Activated T-cell treated with anti-CD3 and anti-CD28 coated beads, Interleukin-2, amount 50 U/mL, for 24 hours (primary cell): ENCODE measurements at places on chromosomes 4 and X.

- H3K27me3 ChIP-seq: no peaks in the 10 kb centered on the region
- H3K27ac ChIP-seq: no peak overlapping the region
- H3K36me3 ChIP-seq: no peaks in the 10 kb centered on the region
- no peak for DNase-seq
- H3K4me3 ChIP-seq: no peak overlapping the region
Observed at GRCh38 chr4:73674451-73674919, 54.2 kb upstream of the RASSF6 start.

DNA sequence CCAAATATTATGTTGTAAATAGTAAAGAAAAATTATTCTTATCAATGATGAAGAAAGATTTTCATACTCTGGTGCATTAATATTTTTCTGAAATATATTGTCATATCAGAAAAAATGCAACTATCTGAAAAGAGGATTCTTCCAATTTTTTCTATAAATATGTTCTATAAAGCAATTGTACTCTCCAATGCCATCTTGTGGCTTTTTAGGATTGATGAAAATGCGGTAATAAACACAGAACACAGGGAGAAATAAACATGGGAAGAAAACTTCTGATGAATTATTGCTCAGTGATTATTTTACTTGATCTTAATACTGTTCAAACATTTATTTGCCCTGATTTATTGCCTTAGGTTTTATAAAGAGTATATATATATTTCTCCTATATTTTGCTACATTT lies 215.4 kb downstream of the IL1RAPL1 start:
- H3K4me3 ChIP-seq: no peak overlapping the region
- no peaks in the 10 kb centered on the region for H3K4me1 ChIP-seq
- peaks cover 3% of the 10 kb centered on the region for H3K27me3 ChIP-seq
- H3K27ac ChIP-seq: no peak overlapping the region
- no peak for DNase-seq

- no peaks in the 10 kb centered on the region for H3K36me3 ChIP-seq
- no peaks in the 10 kb centered on the region for H3K4me1 ChIP-seq
- H3K27me3 ChIP-seq: peaks cover 40% of the 10 kb centered on the region
- no peak overlapping the region for H3K4me3 ChIP-seq
- DNase-seq: no peak
- H3K27ac ChIP-seq: no peak overlapping the region
Observed at GRCh38 chr4:154502111-154502510, 10.5 kb upstream of the DCHS2 start.

DNA sequence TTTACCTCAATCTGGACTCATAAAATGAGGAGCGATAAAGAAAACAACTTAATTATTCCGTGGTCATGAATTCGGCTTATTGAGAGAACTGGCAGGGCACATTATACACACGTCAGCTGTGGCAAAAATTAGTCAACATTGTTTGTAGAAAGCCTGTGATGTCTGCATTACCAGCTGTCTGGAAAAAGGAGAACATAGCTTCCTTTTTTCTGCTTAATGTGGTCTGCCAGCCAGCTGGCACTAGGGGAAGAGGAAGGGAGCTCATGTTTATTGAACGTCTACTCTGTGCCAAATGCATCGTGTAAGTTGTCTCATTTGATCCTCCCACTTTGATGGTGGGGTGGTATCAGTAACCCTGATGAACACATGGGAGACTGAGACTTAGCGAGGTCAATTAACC lies 367.6 kb downstream of the ARHGAP24 start:
- H3K36me3 ChIP-seq: no peaks in the 10 kb centered on the region
- no peaks in the 10 kb centered on the region for H3K4me1 ChIP-seq
- DNase-seq: no peak
- H3K4me3 ChIP-seq: no peak overlapping the region
- H3K27ac ChIP-seq: no peak overlapping the region
- no peaks in the 10 kb centered on the region for H3K27me3 ChIP-seq

- no peak overlapping the region for H3K4me3 ChIP-seq
- H3K4me1 ChIP-seq: peaks cover 18% of the 10 kb centered on the region
- no peak for DNase-seq
- H3K27me3 ChIP-seq: peaks cover 39% of the 10 kb centered on the region
- no peaks in the 10 kb centered on the region for H3K36me3 ChIP-seq
- H3K27ac ChIP-seq: no peak overlapping the region
Observed at GRCh38 chrX:38882894-38883626, 81.8 kb downstream of the MID1IP1 start.

- DNase-seq: no peak
- peaks cover 10% of the 10 kb centered on the region for H3K27me3 ChIP-seq
- no peaks in the 10 kb centered on the region for H3K4me1 ChIP-seq
- no peak overlapping the region for H3K27ac ChIP-seq
Observed at GRCh38 chr4:182425302-182425701, 182.1 kb downstream of the TENM3 start.

GRCh38 chr4:42339935-42340406 lies 57.3 kb upstream of the SHISA3 start:
- no peaks in the 10 kb centered on the region for H3K36me3 ChIP-seq
- no peak overlapping the region for H3K27ac ChIP-seq
- no peak for DNase-seq
- H3K4me1 ChIP-seq: no peaks in the 10 kb centered on the region
- no peaks in the 10 kb centered on the region for H3K27me3 ChIP-seq
